Stimulated activated CD4-positive, alpha-beta T cell treated with anti-CD3 and anti-CD28 coated beads, Interleukin-15, amount 100 ng/mL, for 1 hour (primary cell): ENCODE measurements at places on chromosomes 3 and 15.

DNA sequence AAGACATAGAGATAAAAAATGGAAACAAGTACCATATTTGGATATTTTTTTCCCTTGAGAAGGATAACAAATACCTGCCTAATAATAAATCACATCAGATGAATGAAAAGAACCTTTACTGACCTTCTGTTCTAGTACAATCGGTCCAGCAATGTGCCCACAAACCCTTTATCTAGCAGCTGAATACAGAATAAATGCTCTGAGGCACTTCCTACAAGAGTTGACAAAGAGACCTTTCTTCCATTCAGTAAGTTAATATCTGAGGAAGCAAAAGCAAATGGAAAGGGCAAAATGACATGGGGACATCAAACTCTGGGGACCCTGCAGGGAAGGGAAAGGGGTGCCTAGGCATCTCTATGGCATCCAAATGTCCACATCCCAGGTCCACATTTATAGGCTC, 115.8 kb downstream of the NEK10 start:
- DNase-seq, result no peak

DNA sequence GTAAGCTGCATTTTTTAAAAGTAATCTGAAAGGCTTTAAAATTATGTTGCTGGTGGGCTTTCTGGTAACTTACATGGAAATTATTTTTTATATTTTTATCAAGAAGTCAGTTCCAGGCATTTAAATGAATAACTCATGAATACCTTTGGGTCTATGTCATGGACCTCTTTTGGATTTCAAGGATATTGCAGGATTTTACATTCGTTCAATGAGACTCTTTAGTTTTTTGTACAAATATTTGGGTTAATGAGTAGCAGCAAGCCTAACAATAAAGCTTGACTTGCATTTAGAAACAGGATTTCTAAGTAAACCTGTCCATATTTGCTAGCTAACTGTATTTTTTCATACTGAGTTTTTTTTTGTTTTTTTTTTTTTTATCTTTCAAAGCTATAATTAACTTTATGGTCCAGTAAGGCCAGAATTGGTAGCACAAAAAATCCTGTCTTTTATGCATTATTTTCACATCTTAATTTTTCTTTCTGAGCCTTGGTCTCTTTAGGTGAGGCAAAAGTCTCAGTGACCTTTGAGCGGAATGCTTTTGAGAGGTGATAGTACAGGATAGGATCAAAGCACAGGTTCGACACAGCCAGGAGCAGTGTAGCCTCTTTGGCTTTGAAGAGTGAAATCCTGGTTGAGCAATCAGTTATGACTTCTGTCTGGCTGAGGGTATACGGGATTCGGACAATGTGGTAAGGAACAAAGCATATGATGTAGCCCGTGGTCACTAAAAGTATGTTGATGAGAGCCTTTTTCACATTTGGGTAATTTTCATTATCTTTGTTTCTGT, 4.8 kb downstream of the GPR171 start:
- no peak for DNase-seq

GRCh38 chr3:177676947-177677587, 479.8 kb upstream of the TBL1XR1 start:
- DNase-seq, result no peak

DNA sequence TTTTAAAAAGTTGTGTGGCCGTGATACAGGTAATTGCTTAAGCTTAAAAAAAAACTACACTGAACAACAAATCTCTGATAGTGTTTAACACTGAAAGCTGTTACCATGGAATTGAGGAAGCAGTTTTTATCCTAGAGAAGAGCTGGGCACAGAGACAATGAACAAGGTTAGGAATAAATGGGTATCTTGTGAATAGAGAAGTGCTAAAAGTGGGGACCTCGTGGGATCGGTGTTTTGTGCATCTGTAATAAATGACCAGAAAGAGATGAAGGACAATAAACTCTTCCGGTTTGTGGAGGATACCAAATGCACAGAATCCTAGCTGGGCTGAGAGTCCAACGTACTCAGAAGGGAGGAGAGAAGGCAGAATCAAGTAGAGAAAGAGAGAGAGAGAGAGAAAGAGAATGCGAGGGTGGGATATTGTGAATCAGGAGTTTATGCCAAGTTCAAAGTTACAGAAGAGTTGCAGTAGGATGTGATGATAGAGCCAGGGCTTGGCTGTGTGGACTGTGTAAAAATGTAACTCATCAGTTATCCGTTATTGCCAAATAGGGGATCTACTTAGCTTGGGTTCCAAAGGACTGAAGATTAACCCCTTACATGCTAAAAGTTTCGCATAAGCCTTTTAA, 148.9 kb downstream of the IL20RB start:
- no peak for DNase-seq

- no peak for DNase-seq
These were observed 58.5 kb upstream of the GATA2 start for GRCh38 chr3:128551451-128551850.

DNA sequence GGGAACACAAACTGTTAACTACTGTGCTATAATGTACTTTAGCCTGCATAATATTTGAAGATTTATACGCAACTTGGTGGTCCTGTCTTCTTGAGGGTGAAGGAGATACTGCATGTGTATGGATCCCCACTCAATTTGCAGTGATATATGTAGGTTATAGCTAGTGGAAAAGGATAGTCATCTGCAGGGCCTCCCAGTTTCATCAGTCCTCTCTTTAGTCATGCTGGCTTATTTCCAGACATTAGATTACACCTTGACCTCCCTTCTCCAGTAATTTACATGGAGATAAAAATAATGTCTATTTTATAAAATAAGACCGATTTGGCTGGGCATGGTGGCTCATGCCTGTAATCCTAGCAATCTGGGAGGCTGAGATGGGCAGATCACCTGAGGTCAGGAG, 3.7 kb downstream of the NR1D2 start:
- no peak for DNase-seq

- no peak for DNase-seq
These were observed 597 bp upstream of the GBE1 start for GRCh38 chr3:81761904-81762580.

- DNase-seq, result no peak
These were observed 188.4 kb upstream of the SYNPR start for GRCh38 chr3:63089751-63090132.

- DNase-seq, result no peak
These were observed 1.4 kb upstream of the RAD18 start for GRCh38 chr3:8964436-8965370.

- DNase-seq, result no peak
These were observed 149.1 kb upstream of the LMCD1 start for GRCh38 chr3:8352475-8352874.

DNA sequence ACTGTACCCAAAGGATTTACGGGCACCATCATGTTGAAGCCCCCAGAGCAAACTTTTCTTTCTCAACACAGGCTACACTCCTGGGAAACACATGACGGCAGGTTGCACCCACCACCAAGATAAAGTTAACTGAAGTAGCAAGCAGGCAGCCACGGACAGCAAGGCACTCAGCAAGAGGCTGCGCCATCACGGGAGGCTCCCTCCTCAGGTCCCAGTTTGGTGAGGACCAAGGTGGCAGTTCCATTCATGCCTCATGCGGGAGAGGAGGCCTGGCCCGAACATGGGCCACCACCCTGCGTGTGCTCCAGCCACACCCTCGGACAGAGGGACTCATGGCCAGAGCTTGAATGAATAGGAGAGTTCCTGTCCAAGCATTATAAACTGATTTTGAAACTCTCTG, 6.8 kb downstream of the ADCY5 start:
- DNase-seq, result no peak

- no peak for DNase-seq
These were observed 50.0 kb upstream of the PSMD6 start for GRCh38 chr3:64073158-64073761.

- no peak for DNase-seq
These were observed 153.8 kb downstream of the EBLN2 start for GRCh38 chr3:73215281-73215680.

- no peak for DNase-seq
These were observed at the start of gene SLC24A5 for GRCh38 chr15:48120745-48121144. Gene SLC24A5, plus strand, starts transcription at chr15:48120990. Its CDS starts 55 bp downstream, at chr15:48121045.

DNA sequence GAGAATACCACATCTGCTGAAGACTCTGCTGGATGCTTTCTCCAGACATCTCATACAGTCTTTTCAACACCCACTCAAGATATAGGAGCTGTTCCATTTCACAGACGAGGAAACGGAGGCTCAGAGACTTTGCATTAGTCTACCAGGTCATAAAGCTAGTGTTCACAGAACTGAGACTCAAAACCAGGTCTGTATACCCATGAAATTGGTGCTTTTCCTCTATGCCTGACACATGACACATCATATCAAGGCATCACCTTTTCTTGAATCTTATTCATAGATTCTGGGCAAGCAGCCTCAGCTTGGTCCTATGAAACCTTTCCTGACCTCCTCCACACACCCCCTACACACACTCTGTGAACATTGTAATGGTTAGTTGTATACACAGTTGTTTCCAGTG, 101.2 kb downstream of the LPP start:
- no peak for DNase-seq

DNA sequence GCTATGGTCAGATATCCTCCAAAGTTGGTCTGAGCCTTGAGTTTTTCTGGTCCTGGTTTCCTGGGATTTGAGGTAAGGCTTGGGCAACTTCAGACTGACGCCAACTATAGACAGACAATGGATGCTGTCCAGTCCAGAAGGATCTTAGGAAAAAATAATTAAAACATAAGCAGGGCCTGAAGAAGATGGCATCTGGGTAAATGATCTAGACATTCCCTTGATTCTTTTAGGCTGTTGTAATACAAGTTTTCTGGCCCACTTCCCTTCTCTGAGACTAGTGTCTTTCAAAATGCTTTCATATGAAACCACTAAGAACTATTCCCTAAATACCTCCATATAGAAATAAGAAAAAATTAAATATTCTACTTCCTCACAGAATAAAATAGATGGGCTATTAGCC, 47.7 kb upstream of the PLXND1 start:
- DNase-seq, result no peak

- DNase-seq, result no peak
These were observed 9.3 kb downstream of the VEPH1 start for GRCh38 chr3:157493627-157494550.

- no peak for DNase-seq
These were observed 150.3 kb downstream of the TNIK start for GRCh38 chr3:171309906-171310359.

DNA sequence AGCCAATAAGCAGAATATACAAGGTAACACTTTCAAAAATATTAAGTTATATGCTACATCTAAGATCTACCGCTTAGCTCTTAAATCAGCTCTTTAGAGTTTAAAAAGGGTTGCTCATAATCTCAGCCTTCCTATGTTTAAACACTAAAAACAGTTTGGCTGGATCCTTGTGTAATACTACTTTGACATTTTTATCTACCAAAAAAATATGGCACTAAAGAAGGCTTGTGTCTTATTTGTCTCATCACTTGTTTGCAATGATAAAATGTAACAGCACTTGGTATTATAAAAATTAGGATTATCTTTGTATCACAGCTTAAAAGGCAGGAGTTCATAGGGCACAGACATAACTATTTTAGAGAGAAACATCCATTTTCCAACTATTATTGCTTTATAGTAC, 9.8 kb downstream of the ANKRD28 start:
- DNase-seq, result no peak

GRCh38 chr3:161586556-161587235, 90.1 kb downstream of the OTOL1 start:
- no peak for DNase-seq

DNA sequence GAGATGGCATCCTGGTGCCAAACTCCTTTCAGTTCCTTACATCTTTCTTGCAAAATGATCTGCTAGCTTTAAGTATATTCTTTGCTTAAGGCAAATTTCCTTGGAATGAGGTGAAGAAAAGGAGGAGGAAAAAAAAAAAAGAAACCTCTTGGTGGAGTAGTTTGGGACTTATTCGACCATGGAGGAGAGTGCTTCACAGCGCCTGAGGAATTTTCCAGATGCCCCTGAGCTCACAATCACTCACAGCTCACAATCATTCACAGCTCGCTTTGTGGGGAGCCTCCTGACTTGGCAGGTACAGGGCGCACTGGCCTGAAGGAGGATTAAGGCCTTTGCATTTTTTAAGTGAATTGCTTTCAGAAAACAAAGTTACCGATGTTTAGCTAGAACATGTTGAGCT, 53.9 kb downstream of the BOC start:
- no peak for DNase-seq

DNA sequence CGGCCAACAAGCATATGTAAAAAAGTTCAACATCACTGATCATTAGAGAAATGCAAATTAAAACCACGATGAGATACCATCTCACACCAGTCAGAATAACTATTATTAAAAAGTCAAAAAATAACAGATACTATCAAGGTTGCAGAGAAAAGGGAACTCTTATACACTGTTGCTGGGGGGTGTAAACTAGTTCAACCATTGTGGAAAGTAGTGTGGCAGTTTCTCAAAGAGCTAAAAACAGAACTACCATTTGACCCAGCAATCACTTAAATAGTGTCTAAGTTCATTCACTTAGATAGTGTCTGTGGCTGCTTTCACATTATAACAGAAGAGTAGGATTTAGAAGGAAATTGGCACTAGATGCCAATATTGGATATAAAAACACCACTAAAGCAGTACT, 49.7 kb downstream of the CGGBP1 start:
- DNase-seq, result no peak

DNA sequence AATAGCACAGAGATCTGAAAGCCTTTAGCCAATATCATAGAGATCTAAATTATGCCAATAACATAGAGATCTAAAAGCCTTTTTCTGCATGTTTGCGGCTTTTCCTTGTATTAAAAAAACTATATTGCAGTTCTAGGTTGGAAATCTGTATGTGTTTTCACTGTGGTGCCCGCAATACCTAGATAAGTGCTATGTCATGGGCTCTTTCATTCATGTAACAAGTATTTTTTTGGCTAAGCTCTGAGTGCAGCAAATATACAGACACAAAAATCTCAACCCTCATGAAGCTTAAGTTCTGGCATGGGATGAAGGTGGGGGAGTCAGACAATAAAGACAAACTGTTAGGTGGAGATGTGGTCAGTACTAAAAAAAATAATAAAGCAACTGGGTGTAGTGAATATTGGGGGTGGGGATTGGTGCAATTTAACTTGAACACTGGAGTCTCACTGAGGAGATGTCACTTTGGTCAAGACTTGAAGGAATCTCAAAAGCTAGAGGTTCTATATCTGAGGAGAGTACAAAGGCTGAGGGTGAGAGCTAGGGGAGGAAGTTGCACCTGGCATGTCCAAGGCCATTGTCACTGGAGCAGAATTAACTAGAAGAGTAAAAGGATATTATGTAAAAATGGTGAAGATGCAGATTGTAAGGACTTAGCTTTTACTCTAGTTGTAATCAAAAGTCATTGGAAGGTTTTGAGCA, 973 bp downstream of the BUB1B start:
- no peak for DNase-seq

DNA sequence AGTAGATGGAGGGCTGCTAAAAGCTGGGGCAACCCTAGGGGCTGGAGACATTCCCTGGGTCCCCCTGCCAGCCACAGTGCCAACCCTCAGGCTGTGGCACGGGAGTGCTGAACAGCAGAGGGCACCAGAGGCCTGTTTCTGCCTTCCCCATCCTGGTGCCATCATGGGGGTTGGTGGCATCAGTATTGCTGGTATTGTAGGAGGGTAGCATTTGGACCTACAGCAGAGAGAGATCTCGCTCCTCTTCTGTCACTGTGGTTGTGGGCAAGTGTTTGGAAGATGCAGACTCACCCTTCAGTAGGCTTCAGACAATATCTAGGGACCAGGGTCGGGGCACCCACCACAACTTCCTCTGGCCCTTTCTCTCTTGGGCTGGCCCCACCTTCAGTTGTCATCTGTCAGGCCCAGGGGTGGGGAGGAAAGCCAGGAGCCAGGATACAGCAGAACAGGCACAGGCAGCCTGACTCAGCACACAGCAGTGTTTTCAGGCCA, 123.5 kb downstream of the RPLP1 start:
- peak; percentile 55 for DNase-seq

- DNase-seq, result no peak
These were observed 15.2 kb upstream of the RTP2 start for GRCh38 chr3:187717572-187717971.

GRCh38 chr15:90099868-90100831, 2.1 kb downstream of the IDH2 start:
- DNase-seq, result no peak
